T-helper 9 cell (primary cell): ENCODE measurements at places on chromosomes 11 and 22.

DNA sequence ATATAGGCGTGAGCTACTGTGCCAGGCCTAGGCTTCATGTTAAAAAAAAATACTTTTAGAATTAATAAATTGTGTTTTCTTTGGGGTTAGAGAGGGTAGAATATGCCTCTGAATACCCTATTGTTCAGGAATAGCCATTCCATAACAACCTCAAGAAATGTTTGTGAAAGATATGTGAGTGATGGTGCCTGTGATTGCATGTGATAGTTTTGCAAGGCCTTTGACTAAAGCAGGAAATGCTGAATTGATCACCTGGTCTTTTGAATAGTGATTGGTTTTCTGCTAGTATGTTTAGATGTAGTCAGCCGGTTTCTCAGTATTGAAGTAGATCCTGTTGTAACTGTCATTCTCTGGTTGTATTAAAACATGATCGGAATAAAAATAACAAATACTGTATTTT, 73.4 kb downstream of the UVRAG start:
- DNase-seq: no peak

DNA sequence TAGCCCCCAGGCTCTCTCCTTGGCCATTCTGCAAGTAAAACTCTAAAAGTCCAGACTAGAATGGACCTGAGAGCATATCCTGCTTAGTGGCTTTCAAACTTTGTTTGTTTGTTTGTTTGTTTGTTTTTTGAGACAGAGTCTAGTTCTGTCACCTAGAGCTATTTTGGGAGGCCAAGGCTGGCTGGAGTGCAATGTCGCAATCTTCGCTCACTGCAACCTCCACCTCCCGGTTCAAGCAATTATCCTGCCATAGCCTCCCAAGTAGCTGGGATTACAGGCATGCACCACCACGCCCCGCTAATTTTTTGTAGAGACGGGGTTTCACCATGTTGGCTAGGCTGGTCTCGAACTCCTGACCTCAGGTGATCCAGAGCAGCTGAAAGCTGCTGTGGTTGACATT, 28.9 kb downstream of the DAGLA start:
- no peak for DNase-seq

GRCh38 chr22:47768027-47768426, 1005.6 kb downstream of the TBC1D22A start:
- no peak for DNase-seq

DNA sequence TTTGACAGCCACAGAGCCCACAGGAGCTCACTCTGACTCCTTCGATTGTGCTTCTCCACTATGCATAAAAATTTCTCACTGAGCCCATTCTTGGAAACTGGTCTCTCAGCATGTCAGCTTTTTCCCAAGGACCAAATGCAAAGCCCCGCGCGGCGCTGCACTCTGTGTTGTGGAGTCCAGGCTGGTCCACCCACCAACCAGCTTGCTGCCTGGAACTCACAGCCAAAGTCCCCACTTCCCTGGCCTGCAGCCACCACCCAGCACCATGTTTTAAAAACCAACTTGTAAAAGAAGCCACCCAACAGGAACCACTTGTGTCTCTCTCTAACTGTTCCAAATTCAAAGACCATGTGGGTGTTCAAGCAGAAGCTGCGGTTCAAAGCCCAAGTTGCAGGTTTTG, 124.4 kb downstream of the SPATA19 start:
- DNase-seq: no peak

DNA sequence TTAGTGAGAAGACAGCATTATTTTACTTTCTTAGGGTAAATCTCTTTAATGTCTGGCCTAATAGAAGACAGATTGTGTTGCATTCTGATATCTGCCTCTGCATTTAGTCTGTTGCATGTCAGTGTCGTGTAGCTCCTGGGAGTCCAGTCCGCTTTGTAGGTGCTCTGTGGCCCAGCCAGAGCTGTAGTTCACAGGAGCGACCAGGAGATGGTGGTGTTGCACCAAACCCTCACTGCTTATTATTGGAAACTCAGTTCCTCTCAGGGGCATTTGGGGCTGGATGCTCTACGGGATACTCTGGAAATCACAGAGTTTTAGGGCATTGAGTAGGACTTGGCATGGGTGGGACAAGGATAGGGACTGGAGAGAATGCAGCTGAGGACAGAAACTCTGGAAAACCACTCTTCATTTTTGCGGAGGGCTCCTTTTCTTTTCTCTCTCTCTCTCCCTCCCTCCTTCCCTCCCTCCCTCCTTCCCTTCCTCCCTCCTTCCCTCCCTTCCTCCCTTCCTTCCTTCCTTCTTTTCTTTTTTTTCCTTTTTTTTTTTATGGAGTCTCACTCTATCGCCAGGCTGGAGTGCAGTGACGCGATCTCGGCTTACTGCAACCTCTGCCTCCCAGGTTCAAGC, 21.7 kb downstream of the MIAT start:
- peak; percentile 59 for DNase-seq

GRCh38 chr11:20555783-20556182, 43.6 kb upstream of the SLC6A5 start:
- no peak for DNase-seq

DNA sequence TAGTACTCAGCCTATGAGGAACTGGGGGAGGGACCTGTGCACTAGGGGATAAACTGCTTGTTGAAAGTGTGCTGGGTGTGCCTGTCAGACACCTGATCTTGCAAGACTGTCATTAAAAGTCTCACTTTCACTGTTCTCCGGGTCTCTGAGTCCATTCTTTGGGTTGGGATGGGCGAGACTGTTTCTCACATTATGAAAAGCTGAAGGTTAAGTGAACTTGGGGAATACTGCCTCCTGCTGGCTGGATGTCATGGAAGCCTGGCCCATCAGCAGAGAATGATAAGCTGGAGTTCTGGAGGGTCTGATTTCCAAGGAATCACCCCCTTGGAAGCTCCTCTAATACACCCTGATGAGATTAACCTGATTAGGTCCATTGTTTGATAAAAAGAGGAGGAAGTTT, 9.0 kb upstream of the VPREB1 start:
- DNase-seq: peak; percentile 49

GRCh38 chr11:8772571-8773519, 90.3 kb downstream of the RPL27A start:
- no peak for DNase-seq

GRCh38 chr11:134412203-134413042, at the start of gene B3GAT1:
TSS of gene B3GAT1 (minus strand) at chr11:134412242. CDS start at chr11:134387659, 24,583 bp downstream.
- no peak for DNase-seq

- DNase-seq: no peak
These were observed 35.1 kb downstream of the LINC01488 start for GRCh38 chr11:69516526-69516925.

- DNase-seq: no peak
These were observed 327.7 kb downstream of the TENM4 start for GRCh38 chr11:79113054-79113690.

- no peak for DNase-seq
These were observed 9.5 kb downstream of the SNAP29 start for GRCh38 chr22:20868025-20868962.

- DNase-seq: no peak
These were observed 18.5 kb downstream of the ENDOD1 start for GRCh38 chr11:95108159-95108611.

DNA sequence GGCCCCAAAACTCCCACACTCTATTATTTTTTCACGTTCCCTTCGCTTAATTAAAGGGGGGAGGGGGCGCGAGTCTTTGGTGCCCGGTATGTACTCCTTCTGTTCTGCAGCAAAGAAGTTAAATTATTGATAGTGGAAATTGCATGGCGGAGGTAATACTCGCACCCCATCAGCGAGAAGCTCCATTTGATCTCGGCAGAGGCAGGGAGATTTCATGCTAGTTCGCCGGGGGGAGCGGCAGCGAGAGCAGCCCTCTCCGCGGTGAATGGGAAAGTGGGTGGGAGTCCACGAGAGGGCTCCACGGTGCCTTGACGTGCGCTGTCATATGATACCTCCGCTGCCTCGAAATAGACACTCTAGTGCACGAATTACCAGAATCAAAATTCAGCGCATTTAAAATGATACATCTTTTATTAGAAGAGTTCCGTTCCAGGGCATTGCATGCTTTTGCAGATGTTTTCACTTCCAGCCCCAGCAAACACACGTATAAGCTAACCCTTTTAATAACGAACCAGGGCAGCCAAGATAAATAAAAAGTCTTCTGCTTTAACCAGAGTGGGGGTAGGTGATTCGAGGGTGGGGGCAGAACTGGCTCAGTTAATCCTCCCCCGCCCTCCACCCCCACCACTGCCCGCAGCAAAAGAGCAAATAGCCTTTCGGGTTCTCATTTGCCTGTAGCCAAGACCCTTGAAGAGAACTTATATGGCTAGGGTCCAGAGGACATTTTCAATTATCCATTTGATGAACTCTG, 1.3 kb upstream of the BDNF start:
- DNase-seq: no peak

DNA sequence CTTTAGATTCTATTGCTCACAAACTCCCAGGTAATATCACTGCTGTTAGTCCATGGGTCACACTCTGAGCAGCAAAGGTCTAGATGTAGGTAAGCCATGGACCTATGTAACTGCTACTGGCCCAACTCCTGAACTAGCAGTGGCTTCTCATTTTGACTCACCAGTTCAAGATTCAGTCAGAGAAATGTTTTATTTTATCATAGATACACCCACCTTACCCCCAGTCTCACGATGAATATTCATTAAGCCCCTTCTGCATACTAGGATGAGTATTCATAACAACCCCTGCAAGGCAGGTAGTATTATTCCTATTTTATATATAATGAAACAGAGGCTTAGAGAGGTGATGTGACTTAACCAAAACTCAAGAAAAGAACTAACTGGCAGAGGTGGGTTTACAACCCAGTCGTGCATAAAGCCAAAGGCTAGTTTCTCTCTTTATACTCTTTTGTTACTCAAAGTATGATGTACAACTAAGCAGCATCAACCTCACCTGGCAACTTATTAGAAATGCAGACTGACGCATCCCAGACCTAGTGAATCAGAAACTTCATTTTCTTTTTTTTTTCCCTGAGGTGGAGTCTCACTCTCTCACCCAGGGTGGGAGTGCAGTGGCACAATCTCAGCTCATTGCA, 957.6 kb upstream of the CCDC90B start:
- DNase-seq: no peak

- DNase-seq: no peak
These were observed 22.3 kb downstream of the TMEM123 start for GRCh38 chr11:102430158-102430836.

- no peak for DNase-seq
These were observed 16.3 kb upstream of the TMEM191C start for GRCh38 chr22:21450858-21451353.

DNA sequence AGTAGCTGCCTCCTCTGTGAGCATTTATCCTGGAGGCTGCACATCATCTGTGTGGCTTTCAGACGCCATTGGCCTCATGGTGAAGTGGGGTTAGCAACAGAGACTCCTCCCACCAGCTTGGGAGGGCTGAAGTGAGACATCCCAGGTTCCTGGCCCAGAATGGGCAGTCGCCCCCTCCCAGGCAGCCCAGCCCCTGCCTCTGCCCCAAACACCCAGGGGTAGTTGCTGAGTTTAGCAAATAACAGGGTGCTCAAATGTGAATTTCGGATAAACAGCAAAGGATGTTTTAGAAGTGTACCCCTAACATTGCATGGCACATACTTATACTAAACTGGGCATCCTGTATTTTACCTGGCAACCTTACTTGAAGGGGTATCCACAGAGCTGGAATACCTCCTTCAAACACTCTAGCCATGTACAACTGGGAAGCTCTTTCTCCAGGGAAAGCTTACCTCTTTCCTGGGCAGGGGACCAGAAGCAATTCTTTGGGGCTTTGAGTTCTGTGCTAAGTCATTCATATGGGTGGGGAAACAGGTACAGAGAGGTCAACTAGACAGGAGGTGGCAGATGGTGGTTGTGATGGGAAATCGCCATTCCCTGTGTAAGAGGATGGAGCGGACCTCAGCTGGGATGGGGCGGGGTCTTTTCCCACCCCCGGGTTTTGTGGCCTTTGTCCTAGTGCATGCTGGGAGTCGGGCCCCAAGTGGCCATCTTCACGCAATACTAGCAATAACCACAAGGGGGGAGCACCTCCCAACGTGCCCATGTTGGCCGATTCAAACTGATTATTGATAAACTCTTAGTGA, 19.3 kb downstream of the MTFP1 start:
- DNase-seq: peak; percentile 26

- no peak for DNase-seq
These were observed 756.6 kb upstream of the API5 start for GRCh38 chr11:42555190-42555589.

GRCh38 chr11:95163106-95163505, 67.9 kb downstream of the SESN3 start:
- no peak for DNase-seq

DNA sequence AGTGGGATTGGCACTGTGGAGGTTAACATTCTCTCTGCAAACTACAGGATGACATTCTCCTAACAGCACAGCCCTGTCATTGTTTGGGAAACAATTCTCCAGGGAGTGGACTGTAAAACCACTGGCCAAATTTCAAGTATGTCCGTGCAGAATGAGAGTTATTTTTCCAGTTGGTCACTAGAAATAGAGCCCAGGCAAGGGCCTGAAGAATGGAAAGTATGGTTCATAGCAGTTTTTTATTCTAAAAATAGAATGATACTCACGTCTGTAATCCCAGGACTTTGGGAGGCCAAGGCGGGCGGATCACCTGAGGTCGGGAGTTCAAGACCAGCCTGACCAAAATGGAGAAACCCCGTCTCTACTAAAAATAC, 39.0 kb upstream of the CD44 start:
- no peak for DNase-seq

DNA sequence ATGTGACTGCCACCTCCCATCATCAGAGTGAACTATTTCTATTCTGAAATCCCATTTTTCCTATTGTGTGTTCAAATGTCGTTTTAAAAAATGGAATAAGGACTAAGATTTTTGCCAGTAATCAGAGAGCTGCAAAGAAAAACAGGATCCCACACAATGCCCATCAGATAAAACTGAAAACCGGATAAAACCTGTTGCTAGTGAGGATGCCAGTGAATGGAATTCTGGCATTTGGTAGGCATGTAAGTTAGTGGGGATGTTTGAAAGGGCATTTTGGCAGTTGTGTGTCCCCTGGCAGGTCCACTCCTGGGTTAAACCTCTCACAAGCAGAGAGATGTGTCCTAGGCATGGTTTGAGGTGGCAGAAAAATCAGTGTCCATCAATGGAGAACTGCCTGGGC, 6.2 kb downstream of the DRAP1 start:
- no peak for DNase-seq

DNA sequence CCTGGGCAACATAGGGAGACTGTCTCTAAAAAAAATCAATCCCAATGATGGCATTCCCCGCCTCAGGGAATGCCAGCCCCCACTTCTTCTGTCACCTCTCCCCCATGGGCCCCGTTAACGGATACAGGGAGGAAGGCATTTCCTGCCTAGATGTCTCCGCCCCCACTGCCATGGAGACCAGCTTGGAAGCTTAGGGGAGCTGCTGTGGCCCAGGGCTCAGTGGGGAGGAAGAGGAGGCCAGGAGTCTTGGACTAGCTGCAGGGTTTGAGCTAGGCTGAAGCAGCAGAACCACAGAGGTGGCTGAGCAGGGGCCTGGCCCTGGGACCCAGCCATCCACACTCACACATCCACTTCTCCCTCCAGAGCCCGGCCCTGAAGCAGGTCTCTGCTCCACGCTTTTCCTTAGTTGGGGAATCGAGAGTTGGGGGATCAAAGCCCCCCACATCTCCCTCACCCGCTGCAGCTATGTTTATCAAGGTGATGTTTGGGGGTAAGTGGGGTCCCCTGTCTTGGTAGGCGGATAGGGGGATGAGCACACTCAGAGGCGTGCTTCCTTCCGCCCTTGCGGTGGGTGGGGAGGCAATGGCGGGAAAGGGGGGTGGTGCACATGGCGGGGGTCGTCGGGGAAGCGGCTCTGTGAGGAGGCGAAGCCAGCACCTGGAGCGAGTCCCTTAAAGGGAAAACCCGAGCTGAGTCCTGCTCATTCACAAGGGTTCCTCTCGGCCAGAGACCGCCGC, at the start of gene C22orf15:
Gene C22orf15 (plus strand): TSS at position 149 of the 737 bp plus-strand sequence. CDS start 317 bp downstream, at position 466.
- no peak for DNase-seq
